ENCODE measurements at places on chromosomes 6 and 20.

GRCh38 chr6:37344308-37344707, 9.5 kb upstream of the RNF8 start:
- DNase-seq = no peak

DNA sequence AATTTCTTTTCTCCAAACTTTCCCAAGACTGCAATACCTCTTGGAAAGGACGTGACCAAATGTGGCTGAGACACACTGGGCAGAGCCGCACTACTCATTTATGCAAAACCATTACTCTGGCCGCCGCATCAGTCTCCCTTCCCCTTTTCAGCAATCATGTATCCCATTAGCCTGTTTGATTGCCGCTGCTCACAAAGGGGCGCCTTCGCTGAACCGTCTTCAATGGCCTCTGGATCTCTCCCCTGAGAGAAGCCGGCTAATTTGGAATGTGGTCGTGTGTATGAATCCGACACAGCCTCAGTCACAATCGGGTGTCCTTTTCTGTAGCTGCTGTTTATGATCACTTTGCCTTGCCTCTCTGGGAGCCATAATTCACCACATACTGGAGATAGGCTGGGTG, 361.1 kb downstream of the ZFAND3 start:
- no peak for DNase-seq

DNA sequence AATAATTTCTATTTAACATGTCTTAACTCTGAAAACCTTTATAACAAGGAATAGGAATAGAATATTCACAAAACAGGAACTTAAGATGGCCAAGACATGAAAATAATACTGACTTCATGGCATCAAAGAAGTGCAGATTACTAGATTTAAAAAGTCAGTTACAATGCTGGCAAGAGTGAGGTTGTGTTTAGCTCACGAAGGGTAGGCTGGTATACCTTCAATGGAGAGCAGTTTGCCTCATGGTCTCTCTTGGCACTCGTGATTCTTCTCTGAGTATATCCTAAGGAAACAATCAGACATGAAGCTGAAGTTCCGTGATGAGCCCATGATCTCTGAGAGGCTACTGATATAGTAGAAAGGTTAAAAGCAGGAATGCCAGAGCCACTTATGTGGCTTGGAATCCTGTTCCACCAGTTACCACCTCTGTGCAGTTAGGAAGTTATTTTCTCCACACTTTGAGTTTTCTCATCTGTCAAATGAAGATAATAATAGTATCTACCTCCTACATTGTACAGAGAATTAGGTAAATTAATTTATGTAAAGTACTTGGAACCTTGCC, 7.2 kb downstream of the NCOA7 start:
- DNase-seq = no peak

DNA sequence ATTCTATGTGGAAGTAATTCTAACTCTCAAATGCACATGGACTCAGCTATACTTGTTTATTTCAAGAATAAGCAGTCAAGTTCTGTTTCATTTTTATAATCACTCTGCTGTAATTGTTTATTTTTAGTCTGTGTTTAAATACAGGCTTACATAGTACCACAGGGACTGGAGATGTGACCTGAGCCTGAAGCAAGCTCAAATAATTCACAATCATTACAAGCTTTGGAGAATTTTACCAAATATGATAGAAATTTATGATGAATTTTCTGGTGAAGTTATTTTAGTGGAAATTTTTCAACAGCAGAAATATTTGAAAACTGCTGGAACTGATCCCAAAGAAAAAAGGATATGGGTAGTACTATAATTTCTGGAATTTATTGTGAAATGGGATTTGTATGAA, 41.6 kb upstream of the DSE start:
- DNase-seq = no peak

GRCh38 chr6:68826501-68826900, 191.4 kb downstream of the ADGRB3 start:
- DNase-seq = no peak

GRCh38 chr6:151313066-151313491, 73.3 kb downstream of the AKAP12 start:
- DNase-seq = no peak

- no peak for DNase-seq
Measured at GRCh38 chr20:44437497-44437896, 38.2 kb upstream of the TTPAL start.

GRCh38 chr20:23293689-23294088, 56.9 kb upstream of the NXT1 start:
- DNase-seq = no peak

DNA sequence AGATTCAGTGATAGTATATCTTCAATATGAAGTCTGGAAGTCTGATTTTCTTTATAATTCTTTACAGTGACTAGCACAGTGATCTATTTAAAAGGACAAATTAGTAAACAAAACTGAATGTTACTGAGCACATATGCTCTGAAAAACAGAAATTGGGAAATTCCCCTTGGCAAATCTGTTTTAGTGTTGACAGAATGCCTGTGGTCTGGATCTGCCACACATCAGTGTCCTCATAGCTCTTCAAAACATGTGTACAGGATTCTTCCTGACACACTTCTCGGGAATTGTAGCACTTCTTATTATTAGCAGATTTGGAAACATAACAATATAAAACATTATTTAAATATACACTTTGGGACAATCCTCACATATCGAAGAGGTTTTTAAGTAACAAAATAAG, 354.3 kb downstream of the COL12A1 start:
- peak; percentile 68 for DNase-seq

GRCh38 chr20:3696200-3696599, 14.4 kb upstream of the ADAM33 start:
- no peak for DNase-seq

GRCh38 chr6:34816635-34817301, 24.9 kb downstream of the BLTP3A start:
- DNase-seq = no peak

DNA sequence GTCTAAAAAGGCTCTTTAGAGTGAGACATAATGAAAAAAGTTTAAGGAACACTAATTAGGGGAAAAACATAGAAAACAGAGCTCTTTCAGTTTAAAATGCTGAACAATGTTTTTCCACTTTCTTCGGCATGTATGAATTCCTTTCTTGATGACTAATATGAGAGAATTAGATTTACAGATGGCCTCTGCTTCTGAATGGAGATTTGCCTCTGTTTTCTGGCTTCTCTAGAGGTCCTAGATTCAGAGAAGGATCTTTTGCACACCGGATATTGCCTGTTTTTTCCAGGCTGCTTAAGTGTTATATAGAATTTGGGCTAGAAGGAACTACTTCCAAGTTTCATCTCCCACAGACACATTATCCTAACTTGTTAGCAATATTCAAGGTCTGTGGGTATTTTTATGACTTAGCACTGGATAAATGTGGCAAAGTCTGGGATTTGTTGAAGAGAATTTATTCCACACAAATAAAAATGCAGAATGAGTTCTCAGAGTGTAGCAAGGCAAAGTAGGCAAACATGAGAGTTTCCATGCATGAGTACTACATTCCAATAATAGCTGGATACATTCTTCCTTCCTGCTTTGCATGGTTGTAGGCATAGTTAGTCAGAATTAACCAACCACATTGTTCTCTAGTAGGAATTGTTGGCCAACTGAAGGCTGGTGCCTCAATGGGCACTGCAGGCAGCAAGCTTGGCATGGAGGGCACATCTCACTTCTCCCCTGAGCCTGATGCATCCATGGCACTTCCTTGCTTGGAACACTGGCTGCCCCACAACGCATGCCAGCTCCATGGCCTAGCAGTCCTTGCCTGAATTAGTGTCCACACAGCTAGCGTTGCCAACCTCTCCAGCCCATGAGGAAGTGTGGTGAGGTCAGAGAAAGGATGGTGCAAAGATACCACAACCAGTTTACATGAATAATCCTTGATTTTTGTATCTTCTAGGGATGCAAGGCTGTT, 224.2 kb downstream of the CLIC5 start:
- peak; percentile 66 for DNase-seq

DNA sequence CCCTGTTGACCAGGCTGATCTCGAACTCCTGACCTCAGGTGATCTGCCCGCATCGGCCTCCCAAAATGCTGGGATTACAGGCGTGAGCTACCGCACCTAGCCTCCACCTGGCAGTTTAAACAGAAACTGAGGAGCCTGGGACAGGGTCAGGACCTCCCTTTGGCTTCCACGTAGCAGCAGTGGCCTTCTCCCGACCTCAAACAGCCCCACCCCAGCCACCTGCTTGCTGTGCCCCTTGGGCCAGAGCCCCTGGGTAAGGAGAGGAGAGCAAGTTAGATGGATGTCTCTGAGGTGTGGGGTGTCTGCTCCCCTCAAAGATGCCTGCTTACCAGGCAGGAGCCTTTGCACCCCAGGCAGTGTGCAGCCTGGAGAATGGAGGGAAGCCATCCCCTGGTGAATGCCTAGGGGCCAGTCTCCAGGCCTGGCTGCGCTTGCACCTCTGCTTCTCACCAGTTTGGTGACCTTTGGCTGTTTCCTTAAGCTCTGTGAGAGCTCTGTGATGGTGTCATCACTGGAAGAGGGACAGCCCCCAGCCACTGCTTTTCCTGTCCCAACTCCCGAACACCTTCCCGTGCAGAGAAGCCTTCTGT, 42.1 kb upstream of the MDFI start:
- DNase-seq = no peak

- peak; percentile 73 for DNase-seq
Measured at GRCh38 chr6:47144306-47144705, 102.2 kb upstream of the ADGRF1 start.

- DNase-seq = no peak
Measured at GRCh38 chr20:53866794-53867740, 203.3 kb downstream of the BCAS1 start.

DNA sequence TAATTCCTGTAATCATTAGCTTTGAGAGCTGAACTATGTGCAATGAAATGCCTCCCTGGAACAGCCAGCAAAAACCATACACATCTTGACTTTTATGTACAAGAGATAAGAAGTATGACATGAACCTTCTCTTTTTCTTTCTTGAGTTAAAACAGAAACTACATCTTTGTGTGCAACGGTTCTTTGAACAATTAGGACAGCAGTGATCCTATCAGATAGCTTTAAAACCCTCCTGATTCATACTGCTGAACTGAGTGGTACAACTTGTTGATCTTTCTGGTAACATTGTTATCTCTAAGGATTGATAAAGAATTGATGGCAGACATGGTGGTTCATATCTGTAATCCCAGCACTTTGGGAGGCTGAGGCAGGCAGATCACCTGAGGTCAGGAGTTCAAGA, 43.4 kb downstream of the TRAF3IP2 start:
- DNase-seq = no peak

DNA sequence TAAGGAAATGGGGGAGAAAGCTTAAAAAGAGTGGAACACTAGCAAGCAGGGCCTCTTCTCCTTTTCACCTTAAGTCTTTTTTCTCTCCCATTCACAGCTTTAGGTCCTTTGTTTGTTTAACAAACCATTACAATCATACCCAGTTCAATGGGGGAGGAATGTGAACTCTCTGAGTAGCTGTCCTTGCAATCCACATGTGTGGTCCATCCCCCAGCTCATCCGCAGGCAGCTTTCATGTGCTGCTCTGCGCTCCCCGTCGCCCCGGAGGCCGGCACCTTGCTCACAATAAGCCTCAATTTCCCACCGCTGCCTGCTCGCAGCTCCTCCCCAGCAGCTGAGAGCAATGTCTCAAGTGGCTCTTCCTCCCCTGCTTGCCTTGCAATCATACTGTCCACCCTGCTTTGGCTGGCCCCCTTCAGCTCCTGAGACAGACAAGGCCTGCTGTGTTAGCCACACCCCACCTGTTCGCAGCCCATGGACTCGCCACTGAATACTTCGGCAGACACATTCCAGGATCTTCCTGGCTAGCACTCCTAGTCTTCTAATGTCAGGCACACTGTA, 49.1 kb downstream of the PLAGL1 start:
- DNase-seq = no peak

DNA sequence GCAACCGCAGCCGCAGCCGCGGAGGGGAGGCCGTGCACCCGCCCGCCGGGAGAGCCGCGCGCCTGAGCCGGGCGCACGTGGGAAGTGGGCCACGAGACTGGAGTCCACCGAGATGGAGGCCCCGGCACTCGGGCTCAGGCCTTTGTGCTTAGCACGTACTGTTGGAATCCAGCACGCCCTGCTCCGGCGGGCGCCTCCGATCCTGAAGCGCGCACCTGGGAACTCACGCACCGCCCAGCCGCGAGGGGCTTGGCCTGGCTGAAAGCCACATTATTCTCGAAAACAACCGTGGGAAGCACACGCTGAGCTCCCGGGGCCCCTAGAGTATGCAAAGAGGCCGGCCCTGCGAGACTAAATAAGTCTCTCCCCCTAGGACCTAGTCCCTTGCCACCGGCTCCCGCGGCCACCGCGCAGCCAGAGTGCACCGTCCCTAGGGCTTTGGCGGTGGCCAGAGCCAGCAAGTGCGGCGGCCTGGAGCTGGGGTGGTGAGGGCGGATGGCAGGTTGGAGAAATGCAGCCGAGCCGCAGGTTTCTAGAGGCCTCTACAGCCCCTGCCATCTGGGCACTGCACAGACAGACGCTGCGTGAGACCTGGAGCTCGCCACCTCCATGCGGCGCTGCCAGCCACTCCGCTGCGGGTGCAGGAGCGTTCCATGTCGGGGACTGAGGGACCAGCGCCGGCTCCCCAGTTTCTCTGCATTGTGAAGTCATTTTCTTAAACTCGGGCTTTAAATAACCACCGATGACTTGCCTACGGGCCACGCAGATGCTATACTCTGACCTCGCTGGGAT, 42.0 kb upstream of the LY86 start:
- peak; percentile 35 for DNase-seq

GRCh38 chr6:115706324-115706723, 354.4 kb downstream of the FRK start:
- DNase-seq = no peak

DNA sequence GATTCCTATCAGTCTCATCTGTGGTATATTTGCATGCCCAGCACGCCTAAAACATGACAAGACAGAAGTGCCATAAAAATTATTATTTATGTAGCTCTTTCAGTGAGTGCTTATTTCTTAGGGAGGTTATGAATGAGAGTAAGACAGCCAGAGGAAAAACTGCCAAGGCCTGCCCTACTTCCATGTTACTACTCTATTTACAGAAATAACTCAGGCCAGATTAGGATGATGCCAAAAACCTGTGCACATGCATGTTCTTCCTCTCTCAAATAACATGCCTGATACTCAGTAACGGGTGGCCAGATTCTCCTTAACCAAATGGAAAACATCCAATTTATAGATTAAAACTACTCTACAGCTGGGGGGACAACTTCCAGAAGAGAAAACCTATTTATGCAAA, 45.7 kb downstream of the ILRUN start:
- no peak for DNase-seq
